ENCODE measurements at places on chromosomes 2 and 18.

DNA sequence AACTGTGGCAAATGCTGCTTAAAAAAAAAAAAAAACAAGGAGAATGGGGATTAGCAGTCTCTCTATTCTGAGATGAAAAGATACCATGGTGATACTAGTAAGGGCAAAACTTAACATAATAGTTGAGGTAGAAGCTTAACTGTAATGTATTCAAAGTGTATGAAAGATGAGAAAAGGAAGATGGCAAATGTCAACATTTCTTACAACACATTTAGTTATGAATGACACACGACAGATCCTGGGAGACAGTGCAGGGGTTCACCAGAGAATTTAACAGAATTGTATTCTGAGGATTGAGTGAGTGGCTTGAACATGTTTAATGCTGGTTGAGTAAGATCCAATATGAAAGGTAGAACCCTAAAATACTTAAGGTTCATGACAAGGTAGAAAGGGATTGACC is 52.7 kb downstream of the CUL3 start:
- DNase-seq, result no peak

DNA sequence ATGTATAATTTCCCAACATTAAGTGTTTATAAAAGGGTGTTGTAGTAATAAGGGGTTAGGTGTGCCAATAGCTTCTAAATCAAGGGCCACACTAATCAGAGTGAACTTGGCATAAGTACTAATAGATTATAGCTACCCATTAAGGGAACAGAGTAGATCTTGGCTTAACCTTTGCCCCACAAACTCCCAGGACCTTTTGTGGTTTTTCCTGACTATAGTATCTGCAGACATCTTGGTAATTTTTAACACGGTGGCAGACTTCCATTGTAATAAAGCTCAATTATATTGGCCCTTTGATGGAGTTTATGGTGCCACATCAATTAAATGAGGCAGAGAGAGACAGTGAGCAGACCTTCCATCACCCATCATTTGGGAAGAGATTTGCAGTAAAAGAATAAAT is 358.5 kb upstream of the HNRNPA3 start:
- DNase-seq, result no peak

GRCh38 chr2:71611247-71611646 is 157.9 kb downstream of the DYSF start:
- DNase-seq, result no peak

GRCh38 chr2:58845011-58845410 is 603.9 kb upstream of the FANCL start:
- DNase-seq, result no peak

- DNase-seq, result no peak
Observed at GRCh38 chr18:58993260-58993659, 128.6 kb downstream of the ZNF532 start.

DNA sequence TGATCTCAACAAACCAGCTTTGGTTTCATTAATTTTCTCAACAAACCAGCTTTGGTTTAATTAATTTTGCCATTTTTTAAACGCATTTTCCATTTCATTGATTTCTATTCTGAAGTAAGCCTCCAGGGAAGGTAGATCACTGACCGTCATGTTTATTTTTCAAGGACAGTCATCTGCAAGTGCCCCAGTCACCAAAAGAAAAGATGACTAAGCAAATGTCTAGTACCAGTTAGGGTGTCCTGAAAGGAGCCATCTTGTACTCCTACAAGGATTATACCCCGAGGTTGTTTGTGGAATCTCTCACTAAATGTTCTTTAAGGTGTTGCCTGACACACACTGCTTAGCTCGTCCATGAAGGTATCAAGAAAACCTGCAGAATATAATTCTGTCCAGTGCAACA is 6.1 kb upstream of the UGT1A8 start:
- DNase-seq, result no peak

GRCh38 chr2:207514451-207514850 is 15.3 kb upstream of the CREB1 start:
- DNase-seq, result no peak

DNA sequence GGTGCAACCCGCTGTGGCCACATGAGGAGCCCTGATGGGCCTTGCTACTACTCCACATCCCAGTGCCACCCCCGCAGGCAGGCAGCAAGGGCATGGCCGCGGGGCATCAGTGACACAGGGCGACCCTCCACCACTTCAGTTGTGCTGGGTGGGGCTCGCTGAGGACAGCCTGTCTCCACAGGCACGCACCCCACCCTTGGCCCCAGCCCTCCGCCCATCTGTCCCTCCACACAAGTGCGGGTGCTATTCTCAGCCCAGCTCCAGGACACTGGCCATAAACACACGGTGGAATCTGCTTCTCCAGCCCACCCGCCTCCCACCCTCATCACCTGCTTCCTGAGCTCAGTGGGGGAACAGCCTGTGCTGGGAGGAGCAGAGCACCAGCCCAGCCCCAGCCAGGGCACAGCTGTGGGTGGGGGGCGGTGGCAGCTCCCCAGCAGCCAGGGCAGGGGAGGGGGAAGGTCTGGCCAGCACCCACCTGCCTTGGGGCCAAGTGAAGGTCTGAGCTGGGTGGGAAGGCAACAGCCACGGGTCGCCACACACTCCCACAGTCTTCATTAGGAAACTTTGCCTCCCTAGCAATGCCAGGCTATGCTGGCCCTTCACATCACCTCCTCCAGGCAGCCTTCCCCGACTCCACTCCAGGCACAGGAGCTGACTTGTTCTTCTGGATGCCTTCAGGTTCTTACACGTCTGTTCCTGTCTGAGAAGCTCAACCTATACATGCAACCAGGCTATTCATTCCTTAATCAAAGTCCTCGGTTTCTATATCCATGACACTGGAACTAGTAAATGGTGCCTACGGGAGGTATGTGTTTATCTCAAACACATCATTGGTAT is 16.5 kb downstream of the BIN1 start:
- DNase-seq, result no peak

DNA sequence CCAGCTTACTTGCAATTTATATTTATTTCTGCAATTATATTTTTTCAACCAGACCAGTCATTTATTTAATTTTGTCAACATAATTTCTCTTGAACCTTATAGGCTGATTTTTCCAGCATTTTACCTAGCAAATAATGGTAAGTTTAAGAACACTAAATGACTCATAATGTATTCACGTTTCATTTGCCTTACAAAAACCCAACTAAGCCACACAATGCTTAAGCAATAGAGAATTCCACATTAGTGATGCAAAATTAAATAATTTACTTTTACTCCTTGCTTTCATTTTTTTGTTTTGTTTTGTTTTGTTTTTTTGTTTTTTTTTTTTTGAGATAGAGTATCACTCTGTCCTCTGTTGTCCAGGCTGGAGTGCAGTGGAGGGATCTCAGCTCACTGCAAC is 110.4 kb upstream of the VRK2 start:
- DNase-seq, result no peak

DNA sequence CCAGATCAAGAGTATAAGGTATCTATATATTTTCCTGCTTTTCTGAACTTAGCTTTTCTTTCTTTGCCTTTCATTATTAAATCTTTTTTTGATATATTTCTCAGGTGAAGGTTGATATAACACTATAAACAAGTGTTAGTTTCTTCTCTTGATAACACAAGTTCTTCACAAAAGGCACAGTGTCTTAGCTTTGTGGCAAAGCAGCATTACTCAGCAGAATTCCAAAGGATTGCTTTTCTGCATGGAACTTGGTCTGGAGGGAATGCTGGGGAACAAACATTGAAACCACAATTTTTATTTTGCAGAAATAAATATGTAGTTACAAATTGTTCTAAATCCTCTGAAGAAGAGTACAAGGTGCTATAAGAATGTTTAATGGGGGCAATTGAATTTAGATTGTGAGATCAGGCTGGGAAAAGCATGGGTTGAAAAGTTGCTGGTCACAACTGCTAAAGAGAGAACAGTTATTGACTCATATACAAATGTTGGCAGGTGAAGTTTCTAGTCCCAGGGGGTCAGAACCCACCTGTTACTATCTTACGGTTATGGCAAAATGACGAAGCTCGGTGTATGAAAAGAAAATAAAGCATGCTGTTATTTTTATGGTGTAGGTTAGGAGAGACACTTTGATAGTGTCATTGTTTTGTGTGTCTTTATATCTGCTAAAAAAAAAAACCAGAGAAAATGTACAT is 68.2 kb downstream of the UBR3 start:
- no peak for DNase-seq

DNA sequence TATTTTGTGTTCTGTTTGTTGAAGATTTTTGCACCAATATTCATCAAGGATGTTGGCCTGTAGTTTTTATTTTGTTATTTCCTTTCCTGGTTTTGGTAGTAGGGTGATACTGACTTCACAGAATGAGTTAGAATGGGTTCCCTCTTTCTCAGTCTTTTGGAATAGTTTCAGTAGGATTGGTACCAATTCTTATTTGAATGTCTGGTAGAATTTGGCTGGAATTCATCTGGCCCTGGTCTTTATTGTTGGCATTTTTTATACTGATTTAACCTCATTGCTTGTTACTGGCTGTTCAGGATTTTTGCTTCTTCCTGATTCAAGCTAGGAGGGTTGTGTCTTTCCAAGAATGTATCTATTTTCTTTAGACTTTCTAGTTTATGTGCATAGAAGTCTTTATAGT is 263.7 kb downstream of the SOX11 start:
- no peak for DNase-seq

DNA sequence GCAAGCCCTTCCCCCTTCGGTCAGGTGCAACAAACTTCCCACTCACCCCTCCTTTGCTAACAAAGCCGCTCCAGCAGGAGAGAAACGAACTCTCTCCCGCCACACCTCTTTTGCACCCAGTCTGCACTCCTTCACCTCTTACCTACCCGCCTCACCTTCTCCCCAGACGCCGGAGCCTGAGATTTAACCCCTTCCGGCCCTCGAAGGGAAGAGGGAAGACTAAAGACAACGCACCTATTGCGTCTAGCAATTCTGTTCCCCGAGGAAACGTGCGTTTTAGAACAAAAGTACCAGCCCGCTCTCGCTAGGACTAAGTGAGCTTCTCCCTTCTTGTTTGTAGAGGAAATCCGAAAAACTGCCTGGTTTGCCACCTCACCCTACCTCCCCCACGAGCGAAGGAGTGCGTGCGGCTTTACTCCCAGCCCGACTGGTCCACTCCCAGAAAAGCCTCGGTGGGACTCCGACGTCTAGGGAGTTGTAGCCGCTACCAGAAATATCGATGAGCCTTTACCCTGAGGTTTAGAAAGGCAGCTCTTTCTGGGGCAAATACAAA is 441 bp upstream of the PEX13 start:
- peak; percentile 59 for DNase-seq

GRCh38 chr2:181872178-181872577 is 19.4 kb upstream of the ITPRID2 start:
- no peak for DNase-seq

- no peak for DNase-seq
Observed at GRCh38 chr2:3606370-3607201, 11.7 kb downstream of the COLEC11 start.

GRCh38 chr2:127174136-127174535 is 46.0 kb downstream of the CYP27C1 start:
- DNase-seq, result no peak

DNA sequence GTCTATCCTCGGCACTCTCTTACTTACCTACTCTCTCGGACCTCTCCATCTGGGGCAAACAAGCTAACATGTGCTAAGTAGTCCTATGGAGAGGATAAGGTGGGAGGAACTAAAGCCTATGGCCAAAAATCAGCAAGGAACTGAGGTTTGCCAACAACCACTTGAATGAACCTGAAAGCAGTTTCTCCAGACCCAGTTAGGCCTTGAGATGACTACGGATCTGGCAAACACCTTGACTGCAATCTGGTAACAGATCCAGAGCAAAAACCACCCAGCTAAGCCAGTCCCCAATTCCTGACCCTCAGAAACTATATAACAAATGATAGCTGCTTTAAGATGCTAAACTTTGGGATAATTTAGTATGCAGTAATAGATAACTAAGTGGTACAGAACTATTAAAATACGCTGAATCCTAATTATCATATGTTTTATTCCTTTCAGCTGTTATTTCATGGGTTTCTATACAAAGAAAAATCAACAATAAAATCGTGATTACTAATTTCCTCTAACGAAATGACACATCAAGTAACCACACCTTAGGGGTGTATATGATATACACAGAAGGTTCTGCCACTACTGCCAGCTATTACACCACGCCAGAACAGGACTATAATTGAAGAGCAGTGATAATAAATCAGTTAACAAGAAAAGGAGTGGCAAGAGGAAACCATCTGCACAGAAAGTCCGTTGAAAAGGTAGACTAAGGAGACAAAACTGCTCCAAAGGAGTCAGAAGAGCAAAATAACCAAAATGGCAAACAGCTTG is 3.2 kb downstream of the FARSB start:
- DNase-seq, result no peak

- no peak for DNase-seq
Observed at GRCh38 chr2:9247177-9247576, 40.6 kb downstream of the ASAP2 start.

- no peak for DNase-seq
Observed at GRCh38 chr2:55155764-55156281, 76.3 kb downstream of the CLHC1 start.

- DNase-seq, result no peak
Observed at GRCh38 chr2:236120141-236120601, 48.0 kb downstream of the GBX2 start.

- no peak for DNase-seq
Observed at GRCh38 chr2:231611273-231612108, 18.8 kb downstream of the TEX44 start.

DNA sequence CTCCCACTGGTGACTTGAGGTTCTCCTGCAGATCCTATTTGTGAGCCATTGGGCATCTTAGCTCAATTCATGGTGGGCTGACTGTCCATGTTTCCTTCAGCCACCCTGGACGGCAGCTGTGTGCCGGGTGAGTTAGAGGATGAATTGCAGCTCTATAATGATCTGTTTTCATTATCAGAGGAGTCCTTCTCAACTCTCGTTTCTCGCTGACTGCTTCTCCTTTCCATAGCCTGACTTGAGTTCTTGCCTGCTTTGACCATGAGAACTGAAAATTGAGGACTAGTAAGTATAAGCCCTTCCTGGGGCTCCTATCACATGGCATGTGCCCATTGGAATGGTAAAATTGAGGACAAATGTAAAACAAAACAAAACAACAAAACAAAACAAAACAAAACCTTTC is 121.8 kb downstream of the CDC42EP3 start:
- DNase-seq, result no peak

GRCh38 chr2:232843834-232844233 is 26.2 kb upstream of the SNORC start:
- DNase-seq, result no peak

GRCh38 chr18:74457725-74458421 is 765 bp upstream of the DIPK1C start:
- no peak for DNase-seq

- DNase-seq, result no peak
Observed at GRCh38 chr18:70363861-70364260, 75.0 kb downstream of the SOCS6 start.

GRCh38 chr18:31444142-31444541 is 3.4 kb upstream of the DSG3 start:
- DNase-seq, result no peak

GRCh38 chr2:239462671-239463506 is 62.1 kb upstream of the HDAC4 start:
- DNase-seq, result no peak

DNA sequence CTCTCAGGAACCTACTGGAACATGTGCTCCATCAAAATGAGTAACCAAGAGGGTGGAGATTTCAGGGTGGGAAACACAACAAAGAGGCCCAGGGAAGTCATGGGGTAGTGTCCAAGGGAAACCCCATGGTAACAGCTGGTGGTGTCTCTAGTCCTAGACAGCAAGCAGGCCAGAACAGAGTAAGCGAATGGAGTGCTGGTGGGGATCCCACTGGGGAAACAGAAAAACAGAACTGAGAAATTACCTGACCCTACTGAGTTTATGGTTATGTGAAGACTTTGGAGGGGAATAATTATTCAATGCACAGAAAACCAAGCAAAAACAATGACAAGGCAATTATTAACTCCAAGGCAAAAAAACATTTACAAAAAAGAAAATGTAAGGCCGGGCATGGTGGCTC is 16.9 kb downstream of the ERCC3 start:
- DNase-seq, result no peak

GRCh38 chr2:138430181-138430580 is 71.4 kb upstream of the SPOPL start:
- DNase-seq, result no peak

Measured in GM12864 (cell line).